ENCODE measurements at places on chromosomes 13 and 19.

DNA sequence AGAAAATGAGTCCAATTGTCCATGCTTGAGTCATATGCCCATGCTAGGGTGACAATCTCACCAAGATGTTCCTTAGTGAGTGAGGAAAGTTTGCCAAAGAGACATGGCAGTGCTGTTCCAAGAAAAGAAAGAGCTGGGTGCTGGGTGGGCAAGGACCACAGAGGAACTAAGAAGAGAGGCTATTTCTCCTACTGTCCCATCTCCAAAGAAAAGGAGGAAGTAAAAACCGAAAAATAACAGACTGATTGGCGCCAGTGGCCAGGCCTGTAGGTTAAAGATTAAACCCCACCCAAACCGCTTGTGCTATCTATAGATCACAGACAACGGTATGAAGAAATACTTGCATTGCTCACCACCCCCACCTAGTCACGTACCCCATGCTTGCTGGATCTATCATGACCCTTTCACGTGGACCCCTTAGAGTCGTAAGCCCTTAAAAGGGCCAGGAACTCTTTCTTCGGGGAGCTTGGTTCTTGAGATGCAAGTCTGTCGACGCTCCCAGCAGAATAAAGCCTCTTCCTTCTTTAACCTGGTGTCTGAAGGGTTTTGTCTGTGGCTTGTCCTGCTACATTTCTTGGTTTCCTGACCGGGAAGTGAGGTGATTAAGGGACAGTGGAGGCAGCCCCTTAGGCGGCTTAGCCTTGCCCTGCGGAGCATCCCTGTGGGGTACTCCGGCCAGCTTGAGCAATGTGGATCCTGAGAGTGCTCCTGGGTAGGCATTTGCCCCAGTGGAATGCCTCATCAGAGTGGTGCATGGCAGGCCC, 606.5 kb downstream of the UQCRFS1 start:
- no peak for DNase-seq

DNA sequence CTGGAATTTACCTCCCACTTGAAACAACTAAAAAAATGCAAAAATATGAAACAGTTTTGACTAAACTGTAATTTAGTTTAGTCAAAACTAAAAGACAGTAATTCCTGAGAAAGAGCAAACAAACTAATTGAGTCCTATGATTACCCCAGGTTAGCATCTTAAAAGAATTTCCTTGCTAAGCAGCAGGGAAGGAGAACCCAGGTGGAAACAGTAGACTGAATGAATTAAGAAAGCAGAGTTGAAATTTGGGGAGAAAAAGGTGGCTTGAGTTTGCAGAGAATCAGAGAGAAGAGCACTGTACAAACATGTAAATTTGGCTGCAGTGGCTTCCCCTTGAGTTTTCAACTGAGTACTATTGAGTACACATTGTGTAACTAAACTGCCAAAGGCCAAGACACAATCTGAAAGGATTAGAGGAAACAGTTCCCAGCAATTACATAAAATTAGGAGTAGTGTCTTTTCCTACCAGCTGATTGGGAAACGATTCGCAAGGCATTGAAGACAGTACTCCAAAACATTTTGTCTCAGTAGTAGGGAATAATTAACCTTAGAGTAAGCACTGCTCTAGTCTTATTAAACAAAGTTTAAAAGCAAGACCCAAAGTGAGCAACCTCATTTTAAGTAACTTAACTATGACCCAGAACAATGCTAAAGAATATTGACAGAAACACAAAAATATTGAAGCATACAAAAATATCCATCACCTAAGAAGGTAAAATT, 820.5 kb downstream of the DACH1 start:
- DNase-seq, result no peak

GRCh38 chr13:29855784-29856183, 5.4 kb upstream of the UBL3 start:
- no peak for DNase-seq

- no peak for DNase-seq
Measured at GRCh38 chr19:38394488-38394887, 6.0 kb downstream of the SPRED3 start.

DNA sequence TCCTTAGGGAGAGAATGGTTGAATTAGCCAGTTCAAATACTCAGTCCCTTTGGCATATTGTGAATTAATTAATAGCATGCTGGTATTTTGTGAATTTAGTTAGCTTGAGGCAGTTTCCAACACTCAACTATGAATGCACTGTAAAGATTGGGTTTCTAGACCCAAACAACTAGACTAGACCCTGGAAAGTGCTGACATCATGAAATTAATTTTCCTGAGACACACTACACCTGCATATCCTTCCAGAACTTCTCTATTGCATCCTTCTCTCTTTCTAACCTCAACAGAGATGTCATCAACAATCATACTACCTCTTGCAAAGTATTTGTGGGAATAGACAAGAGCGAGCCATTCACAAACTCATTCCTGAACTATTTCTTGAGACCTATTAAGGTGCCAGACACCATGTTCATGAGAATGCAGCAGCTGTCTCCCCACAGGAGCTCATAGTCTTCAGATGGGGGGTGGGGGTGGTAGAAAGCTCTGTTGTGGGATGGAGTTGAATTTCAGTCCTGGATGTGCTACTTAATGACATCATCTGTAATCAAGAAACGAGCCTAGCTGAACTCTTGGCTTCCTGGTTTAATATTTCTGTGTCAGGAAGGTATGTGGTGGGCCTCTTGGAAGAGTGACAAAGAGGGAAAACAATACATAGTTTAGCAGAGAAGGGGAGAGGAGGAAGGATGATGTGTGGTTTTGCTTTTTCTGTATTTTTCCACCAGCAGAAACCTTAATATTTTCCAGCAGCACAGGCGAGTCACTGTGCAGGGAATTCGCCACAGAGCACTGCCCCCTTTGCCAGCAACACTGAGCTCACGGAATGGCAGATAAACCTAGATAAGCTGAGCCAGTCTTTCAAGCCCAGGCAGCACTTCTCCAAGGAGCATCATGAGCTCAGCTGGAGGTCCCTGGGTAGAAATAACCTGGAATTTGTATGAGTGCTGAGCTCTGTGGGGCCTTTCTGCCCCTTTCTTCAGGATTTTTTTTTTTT, 53.1 kb upstream of the CYSLTR2 start:
- DNase-seq, result no peak

DNA sequence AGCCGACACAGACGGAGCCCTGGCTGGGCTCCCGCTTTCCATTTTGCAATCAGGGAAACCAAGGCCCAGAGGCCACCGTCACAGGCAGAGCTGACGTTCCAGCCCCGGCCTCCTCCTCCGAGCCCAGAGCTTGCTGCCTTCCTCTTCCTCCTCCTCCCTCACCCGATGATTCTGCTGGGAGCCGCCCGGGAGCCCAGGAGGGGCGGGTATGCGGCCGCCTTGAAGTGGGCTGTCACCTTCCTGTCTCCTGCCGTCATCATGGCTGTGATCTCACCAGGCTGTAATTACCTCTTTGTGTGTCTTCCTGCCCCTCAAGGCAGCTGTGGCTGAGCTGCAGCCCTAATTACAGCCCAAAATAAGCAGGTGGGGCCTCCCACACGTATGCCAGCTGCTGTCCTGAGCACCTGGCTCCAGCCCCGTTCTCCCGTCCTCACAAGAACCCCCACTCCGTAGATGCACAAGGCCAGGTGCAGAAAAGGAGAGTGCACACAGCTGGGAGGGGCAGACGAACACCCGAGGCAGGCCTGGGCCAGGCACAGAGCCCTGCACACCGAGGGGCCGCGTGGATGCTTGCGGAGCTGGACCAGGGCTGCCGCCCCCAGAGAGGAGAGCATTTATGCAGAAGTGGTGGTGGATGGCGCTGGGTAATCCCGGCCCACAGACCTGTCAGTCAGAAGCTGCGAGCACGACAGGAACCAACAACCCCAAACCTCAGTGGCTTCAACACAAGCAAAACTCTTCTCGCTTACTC, 4.0 kb downstream of the TPGS1 start:
- DNase-seq, result peak; percentile 83
